ENCODE measurements at places on chromosomes 1 and 21. TPM values are rescaled to one million over a fixed set of nuclear protein-coding genes. Genes with fewer than 3 reads are reported as not detected.

Gene NBPF19
- total RNA-seq, result 3.7 TPM

Gene PLCH2
- total RNA-seq, result not detected

Gene RUNX1
- total RNA-seq, result 11.6 TPM

Gene KCNA2
- total RNA-seq, result not detected

Gene PALMD
- total RNA-seq, result 83.9 TPM

DNA sequence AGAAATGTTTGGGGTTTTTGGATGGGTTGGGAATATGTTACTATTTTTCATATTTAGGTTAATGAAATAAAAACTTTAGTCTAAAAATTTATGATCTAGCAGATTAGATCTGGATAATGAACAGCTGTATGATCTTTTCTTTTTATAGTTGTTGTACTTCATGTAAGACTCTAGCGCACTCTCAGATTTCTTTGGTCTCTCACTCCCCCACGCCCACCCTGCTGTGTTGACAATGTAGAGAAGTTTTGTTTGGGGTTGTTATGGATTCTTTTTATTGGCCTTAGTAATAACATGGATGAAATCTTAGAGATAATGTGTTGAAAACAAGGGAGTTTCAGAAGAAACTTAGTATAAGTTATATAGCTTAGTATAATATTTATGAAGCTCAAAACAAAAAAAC lies 5.5 kb downstream of the KLF18 start:
- no peak for DNase-seq

GRCh38 chr1:164699815-164700491 lies 141.0 kb downstream of the PBX1 start:
- DNase-seq, result no peak

GRCh38 chr1:205211839-205212536 lies 486 bp upstream of the DSTYK start:
- DNase-seq, result no peak

GRCh38 chr1:84550826-84551225 lies 23.4 kb downstream of the CTBS start:
- DNase-seq, result no peak

- no peak for DNase-seq
Observed at GRCh38 chr1:203536980-203537455, 43.1 kb downstream of the OPTC start.

- no peak for DNase-seq
Observed at GRCh38 chr1:220748936-220749335, 814 bp downstream of the MTARC2 start.

DNA sequence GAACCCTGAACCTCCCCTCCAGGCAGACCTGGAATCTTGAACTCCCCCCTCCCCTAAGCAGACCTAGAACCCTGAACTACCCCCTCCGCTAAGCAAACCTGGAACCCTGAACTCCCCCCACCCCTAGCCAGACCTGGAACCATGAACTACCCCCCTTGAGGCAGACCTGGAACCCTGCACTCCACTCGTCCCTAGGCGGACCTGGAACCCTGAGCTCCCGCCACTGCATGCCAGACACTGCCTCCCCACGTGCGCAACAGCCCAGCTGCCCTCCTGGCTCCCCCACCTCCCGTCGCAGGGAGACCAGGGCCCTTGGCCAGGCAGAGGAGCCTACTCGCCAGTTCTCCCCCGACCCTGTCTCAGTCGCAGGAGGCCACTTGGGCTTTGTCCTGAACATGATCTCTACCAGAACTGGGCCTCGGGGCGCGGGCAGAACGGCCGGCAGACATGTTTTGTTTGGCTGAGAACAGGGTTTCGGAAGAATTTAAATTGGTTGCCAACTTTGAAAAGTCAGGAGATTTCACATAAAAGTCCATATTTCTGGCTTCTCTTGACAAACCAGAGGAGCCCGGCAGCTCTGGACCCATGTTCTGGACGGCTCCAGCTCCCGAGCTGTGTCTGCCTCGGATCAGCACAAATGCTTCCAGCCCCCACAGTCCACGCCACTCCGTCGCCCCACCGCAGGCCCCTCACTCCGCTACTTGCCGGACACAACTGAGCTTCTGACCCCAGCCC lies 9.2 kb upstream of the PLEKHG5 start:
- no peak for DNase-seq

DNA sequence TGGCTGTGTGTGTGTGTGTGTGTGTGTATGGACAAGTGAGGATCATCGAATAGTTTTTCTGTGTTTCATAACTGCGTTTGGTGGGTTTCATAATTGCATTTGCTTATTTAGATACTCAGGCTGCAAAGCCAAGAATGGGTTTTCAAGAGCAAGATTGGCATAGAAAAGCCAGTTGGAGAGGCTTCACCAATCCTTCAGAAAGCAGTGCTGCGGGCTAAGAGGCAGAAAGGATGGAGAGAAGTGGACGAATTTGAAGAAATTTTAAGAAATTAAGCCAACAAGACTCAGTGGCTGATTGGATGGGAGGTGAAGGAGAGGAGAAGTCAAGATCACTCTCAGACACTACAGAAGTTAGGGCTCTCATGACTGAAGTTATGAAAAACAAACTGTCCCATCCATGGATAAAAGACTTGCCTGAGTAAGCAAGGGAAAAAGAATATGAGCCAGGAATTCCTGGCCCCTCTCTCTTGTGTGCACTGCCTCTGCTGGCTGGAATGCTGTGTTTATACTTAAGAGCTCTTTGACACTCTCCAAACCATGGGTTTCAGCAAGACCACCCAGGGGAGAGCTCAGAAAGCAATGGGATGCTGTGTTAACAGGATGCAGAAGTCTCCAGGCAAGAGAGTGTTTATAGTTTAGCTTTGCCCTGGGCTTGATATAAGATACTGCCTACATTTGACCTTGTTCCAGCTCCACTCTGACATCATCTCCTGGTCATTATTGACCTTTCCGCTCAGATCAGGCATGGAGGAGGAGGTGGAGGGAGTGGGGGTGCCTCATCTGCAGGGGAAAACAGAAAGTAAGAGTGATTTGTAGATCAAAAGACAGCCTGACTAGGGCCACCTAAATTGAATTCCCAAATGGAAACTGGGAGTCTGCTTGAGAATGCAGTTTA lies 232.0 kb upstream of the PLXNA2 start:
- DNase-seq, result no peak

GRCh38 chr1:112464501-112464900 lies 44.3 kb upstream of the WNT2B start:
- no peak for DNase-seq

Data from glomerular endothelial cell (primary cell).